Left ventricle myocardium inferior (tissue), 1 donor: ENCODE measurements at places on chromosomes 2 and 18.

GRCh38 chr2:214220251-214220650 lies 190.6 kb upstream of the VWC2L start:
- no peak overlapping the region for H3K4me3 ChIP-seq
- no peak for DNase-seq
- no peak overlapping the region for H3K27ac ChIP-seq
- no peaks in the 10 kb centered on the region for H3K36me3 ChIP-seq

GRCh38 chr2:127134235-127134634 lies 27.3 kb upstream of the BIN1 start:
- H3K27ac ChIP-seq, result no peak overlapping the region
- no peaks in the 10 kb centered on the region for H3K36me3 ChIP-seq
- no peaks in the 10 kb centered on the region for H3K4me1 ChIP-seq
- no peak overlapping the region for H3K4me3 ChIP-seq
- DNase-seq, result no peak

GRCh38 chr2:155872396-155872795 lies 460.1 kb downstream of the NR4A2 start:
- H3K27me3 ChIP-seq, result no peaks in the 10 kb centered on the region
- H3K27ac ChIP-seq, result no peak overlapping the region
- DNase-seq, result no peak
- H3K4me3 ChIP-seq, result no peak overlapping the region

- no peaks in the 10 kb centered on the region for H3K27me3 ChIP-seq
- H3K36me3 ChIP-seq, result no peaks in the 10 kb centered on the region
- H3K4me3 ChIP-seq, result no peak overlapping the region
- no peak for DNase-seq
- H3K27ac ChIP-seq, result no peak overlapping the region
Observed at GRCh38 chr2:206619011-206619410, 23.3 kb upstream of the FAM237A start.

- H3K4me3 ChIP-seq, result no peak overlapping the region
- H3K27me3 ChIP-seq, result no peaks in the 10 kb centered on the region
- DNase-seq, result no peak
Observed at GRCh38 chr2:101574622-101575021, 99.7 kb upstream of the RFX8 start.

DNA sequence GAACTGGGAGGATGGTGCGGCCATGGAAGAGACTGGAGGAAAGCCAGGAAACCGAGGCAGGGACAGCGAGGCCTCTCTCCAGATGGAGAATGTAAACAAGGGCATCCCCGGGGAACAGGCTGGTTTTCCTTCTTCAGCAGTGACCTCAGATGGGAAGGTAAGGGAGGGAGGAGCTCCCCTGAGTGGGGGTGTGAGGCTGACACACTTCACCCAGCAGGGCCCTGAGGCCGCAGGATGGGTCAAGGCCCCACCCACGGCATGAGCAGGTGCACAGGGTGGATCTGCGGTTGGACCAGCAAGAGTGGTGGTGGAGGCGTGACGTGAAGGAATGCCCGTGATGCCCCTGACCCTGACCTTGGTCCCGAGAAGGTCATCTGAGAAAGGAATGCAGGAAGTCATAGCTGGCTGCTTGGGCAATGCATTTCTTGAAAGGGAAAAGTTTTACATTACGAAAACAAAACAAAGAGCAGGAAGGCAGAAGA lies 48.1 kb downstream of the ADCY3 start:
- H3K36me3 ChIP-seq, result no peaks in the 10 kb centered on the region
- H3K27me3 ChIP-seq, result no peaks in the 10 kb centered on the region
- peak overlapping the region; percentile 75 for H3K27ac ChIP-seq
- peaks cover 36% of the 10 kb centered on the region for H3K4me1 ChIP-seq
- no peak overlapping the region for H3K4me3 ChIP-seq

DNA sequence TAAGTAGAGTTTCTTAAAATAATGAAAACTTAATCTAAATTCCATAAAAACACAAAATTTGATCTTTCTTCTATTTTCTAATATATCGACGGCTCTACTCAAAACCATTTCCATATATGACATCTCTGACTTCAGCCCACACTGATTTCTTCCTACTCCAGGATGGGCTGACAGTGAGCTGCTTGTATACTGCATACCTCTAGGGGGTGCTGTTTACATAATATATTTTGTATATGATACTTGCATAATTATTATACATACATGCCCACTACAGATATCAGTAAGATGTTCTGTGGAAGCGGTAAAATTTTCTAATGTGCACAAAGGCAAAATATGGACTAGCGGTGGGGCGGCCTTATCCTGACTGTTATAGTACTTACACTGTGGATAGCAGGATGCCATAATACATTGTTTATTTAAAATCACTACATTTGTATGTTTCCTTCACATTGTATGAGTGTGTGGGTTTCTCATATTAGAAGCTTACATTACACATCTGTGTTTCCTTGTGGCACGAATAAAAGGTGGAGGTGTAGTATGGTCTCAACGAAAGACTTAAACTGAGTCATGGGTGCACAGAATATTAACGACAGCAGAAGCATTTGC lies 66.1 kb upstream of the NXPH2 start:
- no peak overlapping the region for H3K27ac ChIP-seq
- H3K36me3 ChIP-seq, result no peaks in the 10 kb centered on the region
- H3K4me3 ChIP-seq, result no peak overlapping the region
- DNase-seq, result no peak
- peaks cover 33% of the 10 kb centered on the region for H3K27me3 ChIP-seq

DNA sequence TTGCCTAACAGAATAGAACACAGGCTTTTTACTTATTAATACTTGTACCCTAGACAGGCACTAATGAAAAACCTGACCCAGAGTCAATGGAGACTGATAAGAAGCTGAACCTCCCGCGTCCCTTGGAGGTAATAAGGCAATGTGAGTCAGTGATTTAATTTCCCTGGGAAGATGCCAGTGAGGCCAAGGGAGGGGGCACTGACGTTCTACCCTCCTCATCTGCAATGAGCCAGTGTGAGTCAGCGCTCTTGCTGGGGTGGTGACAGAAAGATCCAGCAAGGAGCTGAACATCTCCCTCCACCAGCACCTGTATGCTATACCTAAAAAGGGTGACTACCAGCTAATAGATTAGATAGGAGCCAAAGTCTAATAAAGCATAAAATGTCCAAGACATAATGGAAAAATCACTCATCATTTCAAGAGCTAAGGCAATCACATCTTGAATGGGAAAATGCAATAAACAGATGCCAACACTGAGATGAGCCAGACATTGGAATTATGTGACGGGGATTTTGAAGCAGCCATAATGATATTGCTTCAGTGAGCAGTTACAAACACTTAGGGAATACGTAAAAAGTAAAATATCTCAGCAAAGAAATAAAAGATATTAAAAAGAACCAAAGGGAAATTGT lies 116.9 kb downstream of the TPGS2 start:
- H3K4me3 ChIP-seq, result no peak overlapping the region
- peak overlapping the region; percentile 47 for H3K27ac ChIP-seq
- no peaks in the 10 kb centered on the region for H3K27me3 ChIP-seq
- DNase-seq, result peak; percentile 23
- H3K4me1 ChIP-seq, result peaks cover 67% of the 10 kb centered on the region

DNA sequence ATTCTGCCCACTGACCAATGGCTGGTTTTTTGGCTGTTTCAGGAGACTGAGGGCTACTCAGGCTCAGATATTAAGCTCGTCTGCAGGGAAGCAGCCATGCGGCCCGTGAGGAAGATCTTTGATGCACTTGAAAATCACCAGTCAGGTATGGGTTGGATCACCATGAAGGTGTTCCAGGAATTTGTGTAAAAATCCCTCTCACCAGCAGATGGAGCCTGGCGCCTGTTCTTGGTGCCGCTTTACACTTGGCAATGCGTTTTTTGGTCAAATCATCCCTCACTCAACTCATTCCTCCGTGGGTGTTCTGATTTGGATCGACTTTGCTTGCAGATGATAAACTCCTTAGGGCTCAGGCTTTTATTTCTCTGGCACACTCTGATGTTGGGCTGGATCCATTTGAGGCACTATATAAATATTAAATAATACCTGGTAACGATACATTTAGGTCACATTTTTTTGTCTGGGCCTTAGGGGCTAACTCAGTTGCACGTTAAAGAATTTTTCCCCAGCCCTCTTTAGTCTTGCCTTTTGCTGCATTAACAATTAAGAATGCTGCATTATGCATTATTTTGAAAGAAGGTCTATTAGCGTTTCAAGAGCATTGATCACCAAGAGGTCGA lies 50.0 kb downstream of the HDHD2 start:
- H3K27me3 ChIP-seq, result no peaks in the 10 kb centered on the region
- H3K4me3 ChIP-seq, result no peak overlapping the region
- DNase-seq, result peak; percentile 16
- H3K36me3 ChIP-seq, result peaks cover 5% of the 10 kb centered on the region

GRCh38 chr2:218880859-218881594 lies 375 bp downstream of the WNT10A start:
- H3K4me3 ChIP-seq, result peak overlapping the region; percentile 51
- peaks cover 98% of the 10 kb centered on the region for H3K27me3 ChIP-seq
- no peaks in the 10 kb centered on the region for H3K36me3 ChIP-seq
- peaks cover 31% of the 10 kb centered on the region for H3K4me1 ChIP-seq
- no peak for DNase-seq
- no peak overlapping the region for H3K27ac ChIP-seq

DNA sequence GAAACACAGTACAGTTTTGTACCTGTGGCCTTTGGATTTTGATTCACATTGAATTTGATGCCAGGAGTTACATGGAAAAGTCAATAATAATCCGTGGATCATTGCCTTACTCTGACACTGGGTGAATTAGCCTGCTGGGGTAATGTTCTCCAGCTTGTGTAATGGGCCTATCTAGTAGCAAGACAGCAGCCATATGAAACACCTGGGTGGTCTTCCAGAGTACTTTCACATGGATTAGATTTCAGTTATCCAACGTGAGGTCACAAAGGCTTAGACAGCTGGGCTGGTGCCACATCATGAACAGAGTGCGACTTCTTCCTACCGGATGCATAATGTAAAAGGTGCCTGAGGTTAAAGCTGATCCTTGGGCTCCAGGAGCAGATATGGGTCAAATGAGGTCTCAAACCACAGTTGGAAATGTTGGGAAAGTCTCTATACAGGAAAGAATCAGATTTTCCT lies 486.8 kb downstream of the PARD3B start:
- H3K4me3 ChIP-seq, result no peak overlapping the region
- DNase-seq, result no peak
- no peaks in the 10 kb centered on the region for H3K36me3 ChIP-seq
- no peaks in the 10 kb centered on the region for H3K27me3 ChIP-seq
- H3K27ac ChIP-seq, result no peak overlapping the region

DNA sequence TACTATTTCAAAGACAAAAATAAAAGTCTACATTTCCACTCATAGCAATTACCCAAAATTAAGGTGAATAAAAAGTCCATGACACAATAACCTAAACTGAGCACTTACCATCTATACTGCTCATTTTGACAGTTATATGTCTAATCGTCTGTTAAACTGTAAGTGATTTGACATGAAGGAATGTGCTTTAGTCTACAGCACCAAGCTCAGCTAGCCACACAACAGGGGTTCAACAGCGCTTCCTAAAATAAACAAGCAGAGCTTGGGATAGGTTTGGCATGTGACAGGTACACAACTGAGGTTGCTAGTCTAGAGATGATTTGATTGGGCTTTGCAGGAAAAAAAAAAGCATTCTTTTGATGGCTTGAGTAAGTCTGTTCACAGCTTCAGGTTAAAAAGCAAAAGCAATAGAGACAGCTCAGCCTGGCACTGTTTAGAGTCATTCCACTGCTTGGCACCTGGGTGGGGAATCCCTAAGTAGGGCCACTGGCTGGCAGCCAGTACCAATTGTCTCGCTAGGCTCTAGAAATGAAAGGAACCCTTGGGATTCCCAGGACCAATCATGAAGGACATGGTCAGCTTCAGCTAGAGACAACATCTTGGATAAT lies 78.6 kb downstream of the BARD1 start:
- H3K27me3 ChIP-seq, result no peaks in the 10 kb centered on the region
- no peak overlapping the region for H3K4me3 ChIP-seq
- H3K4me1 ChIP-seq, result peaks cover 6% of the 10 kb centered on the region
- H3K27ac ChIP-seq, result no peak overlapping the region
- H3K36me3 ChIP-seq, result peaks cover 34% of the 10 kb centered on the region
- no peak for DNase-seq

GRCh38 chr2:219570924-219571310 lies 422 bp downstream of the OBSL1 start:
- H3K36me3 ChIP-seq, result peaks cover 14% of the 10 kb centered on the region
- no peak for DNase-seq
- peak overlapping the region; percentile 93 for H3K27ac ChIP-seq
- peak overlapping the region; percentile 79 for H3K4me3 ChIP-seq
- peaks cover 32% of the 10 kb centered on the region for H3K4me1 ChIP-seq

DNA sequence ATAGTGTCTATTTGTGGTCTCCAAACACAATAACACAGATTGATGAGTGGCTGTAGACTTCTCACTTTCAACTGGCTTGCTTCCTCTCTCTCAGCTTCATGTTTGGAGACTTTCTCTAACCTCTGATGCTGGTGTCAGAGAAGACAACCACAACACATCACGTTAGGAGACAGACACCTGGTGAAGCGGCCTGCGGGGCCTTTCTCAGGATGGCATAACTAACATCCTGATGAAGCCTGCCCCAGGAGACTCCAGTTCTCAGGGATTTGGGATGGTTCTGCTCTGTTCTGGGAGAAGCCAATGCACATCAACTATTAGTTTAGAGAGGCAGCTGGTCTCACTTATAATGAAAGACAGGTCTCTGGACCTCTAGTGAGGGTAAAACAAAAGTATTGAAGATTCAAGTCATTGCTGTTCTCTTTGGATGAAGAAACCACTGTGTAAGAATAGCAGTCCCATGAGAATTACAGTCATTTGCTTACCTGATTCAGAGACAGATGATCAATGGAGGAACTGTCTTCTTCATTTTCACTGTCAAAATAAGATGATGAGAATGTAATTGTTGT lies 2.0 kb downstream of the IL1A start:
- no peak overlapping the region for H3K4me3 ChIP-seq
- no peak overlapping the region for H3K27ac ChIP-seq
- no peak for DNase-seq
- H3K4me1 ChIP-seq, result no peaks in the 10 kb centered on the region

- peaks cover 18% of the 10 kb centered on the region for H3K27me3 ChIP-seq
- no peak overlapping the region for H3K27ac ChIP-seq
- no peak for DNase-seq
Observed at GRCh38 chr2:36337354-36337753, 18.2 kb upstream of the CRIM1 start.

DNA sequence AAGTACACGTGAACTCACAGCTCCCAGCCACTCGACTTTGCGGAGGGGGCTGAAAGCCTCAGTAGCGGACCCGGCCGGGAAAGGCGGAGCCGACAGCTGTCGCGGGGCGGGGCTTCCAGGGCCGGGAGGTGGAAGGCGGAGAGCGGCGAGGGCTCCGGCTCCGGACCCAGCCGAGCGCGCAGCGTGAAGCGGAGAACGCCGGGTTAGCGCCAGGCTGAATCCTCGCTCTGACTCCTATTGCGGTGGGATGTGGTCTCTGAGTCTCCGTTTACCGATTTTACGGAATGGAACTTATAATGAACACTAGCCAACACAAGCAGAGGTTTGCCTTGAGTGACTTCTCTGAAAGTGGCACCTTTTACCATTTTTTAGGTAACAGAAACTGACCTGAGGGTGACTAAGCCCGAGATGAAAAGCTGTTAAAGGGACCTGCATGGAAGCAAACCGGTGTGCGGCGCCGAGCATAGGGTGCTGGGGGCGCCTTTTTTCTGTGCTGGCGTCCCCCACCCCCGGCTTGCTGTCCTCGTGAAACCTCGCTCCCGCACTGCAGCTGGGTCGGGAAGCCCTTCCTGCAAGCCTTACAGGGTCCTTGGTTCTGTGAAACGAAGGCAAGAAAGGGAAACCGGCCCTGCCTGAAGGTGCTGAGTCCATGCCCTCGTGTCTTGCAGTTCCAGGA lies 72.9 kb downstream of the EN1 start:
- no peak overlapping the region for H3K27ac ChIP-seq
- H3K27me3 ChIP-seq, result peaks cover 81% of the 10 kb centered on the region
- peak overlapping the region; percentile 57 for H3K4me3 ChIP-seq
- DNase-seq, result peak; percentile 40
- peaks cover 8% of the 10 kb centered on the region for H3K4me1 ChIP-seq
